ENCODE measurements at places on chromosomes 7 and 10.

DNA sequence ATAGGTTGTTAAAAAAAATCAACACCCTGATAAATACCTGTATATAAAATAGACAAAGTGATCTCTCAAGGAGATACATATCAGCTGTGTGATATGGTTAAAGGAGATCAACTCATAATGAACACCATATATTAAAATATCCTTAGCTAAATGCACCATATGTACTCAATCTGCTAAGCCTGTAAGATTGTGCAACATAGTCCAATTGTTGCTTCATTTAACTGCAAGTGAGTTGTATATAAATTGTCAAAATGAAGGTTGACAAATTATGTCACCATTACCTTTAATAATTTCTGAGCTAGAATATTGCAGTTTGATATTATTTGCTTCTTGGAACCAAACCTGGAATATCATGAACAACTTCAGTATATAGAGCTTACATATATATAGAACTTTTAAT lies 283.7 kb downstream of the MALRD1 start:
- no peak for DNase-seq

- DNase-seq = no peak
Observed at GRCh38 chr7:44377681-44378421, 52.5 kb upstream of the CAMK2B start.

DNA sequence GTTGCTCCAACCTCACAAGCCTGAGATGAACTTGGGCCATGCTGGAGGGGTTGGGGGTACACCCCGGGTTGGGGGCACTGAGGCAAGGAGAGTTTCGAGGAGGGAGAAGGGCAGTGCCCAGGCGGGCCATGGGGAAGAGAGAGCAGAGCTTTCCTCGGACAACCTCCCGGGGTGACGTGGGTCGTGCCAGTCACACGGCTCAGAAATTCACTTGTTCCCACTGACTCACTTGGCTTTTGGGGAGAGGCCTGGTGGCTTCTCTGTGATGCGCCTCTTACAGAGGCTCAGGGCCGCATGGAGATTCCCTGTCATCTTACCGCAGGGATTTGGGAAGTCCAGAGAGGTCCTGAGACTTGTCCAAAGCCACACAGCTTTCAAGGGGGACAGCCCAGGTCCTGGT lies 2.9 kb downstream of the LAT2 start:
- no peak for DNase-seq

- no peak for DNase-seq
Observed at GRCh38 chr7:155569681-155570080, 23.3 kb upstream of the CNPY1 start.

DNA sequence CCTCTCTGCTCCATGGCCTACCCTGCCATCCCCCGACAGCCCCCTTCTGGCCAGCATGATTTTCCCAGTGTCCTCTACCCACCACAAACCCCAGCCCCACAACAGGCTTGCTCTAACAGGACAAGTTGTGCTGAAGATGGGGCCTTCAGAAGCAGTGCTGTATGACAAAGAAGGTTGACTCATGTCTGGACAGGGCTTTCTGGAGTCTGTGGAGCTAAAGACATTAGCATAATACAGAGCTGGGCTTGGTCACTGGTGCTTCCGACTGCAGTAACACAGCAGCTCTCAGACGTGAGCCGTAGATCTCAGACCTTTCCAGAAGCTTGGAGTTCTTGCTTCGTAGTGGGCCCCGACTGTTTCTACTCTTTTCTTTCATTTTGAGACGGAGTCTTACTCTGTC lies 100.5 kb downstream of the GTF2IRD1 start:
- no peak for DNase-seq

DNA sequence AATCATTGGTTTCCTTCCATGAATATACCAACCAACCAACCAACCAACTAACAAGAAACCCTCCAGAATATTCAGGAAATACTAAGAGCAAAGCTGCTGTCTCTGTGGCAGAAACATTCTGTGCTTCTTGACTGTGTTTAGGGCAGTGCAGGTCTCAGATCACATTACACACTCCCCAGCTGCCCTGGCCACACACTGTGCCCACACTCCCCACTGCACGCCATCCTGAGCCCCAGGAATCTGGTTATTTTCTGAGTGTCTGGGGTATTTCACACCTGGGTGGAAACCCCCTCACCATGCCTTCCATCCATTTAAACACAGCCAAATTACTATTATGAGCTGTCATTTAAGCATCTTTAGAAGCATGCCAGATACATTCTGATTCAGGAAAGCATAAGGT lies 183.7 kb upstream of the ANK3 start:
- DNase-seq = no peak

GRCh38 chr7:104341546-104341945 lies 13.1 kb downstream of the LHFPL3 start:
- peak; percentile 3 for DNase-seq

DNA sequence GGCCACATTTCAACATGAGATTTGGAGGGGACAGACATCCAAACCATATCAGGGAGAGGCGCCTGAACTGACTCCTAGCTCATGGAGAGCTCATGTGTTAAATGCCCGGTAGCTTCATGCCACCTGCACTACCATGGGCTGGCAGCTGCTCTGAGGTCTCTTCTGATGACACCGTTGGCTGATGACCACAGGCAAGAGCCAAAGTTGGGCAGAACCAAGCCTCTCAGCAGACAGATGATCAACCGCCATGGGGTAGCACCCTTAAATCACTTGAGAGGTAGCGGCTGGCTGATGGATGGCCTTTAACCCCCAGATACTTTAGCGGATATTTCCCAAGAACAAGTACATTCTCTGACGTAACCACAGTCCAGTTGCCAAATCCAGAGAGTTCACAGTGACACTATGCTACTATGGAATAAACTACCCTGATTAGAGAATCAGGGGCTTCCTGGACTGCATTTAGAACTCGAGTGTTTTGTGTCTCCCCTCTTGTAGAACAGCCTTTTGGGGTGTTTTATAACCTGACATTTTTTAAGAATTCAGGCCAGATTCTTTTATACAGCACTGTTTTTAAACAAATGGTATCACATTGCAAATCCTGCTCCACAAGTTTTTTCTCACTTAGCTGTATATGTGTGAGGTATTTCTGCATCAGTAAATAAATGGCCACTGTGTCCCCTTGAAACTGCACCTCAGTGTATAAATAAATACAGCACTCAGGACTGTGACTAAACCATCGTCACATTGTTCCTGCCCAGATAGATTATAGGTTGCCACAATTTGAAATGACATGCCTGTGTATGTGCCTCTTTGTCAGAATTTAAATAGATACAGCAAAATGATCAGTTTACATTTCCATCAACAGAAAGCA lies 30.8 kb upstream of the DRGX start:
- DNase-seq = no peak

GRCh38 chr7:155322530-155322929 lies 24.9 kb downstream of the INSIG1 start:
- no peak for DNase-seq

GRCh38 chr10:14761372-14761771 lies 13.3 kb downstream of the FAM107B start:
- no peak for DNase-seq

- DNase-seq = no peak
Observed at GRCh38 chr7:150374026-150374425, 5.1 kb upstream of the ZNF775 start.

GRCh38 chr10:95264227-95265051 lies 26.4 kb downstream of the PDLIM1 start:
- no peak for DNase-seq

Measured in substantia nigra (tissue), 51 donors.